ENCODE measurements at places on chromosomes 3 and 15. TPM values are rescaled to one million over a fixed set of nuclear protein-coding genes. Genes with fewer than 3 reads are reported as not detected.

The CCK gene
- 1.7 TPM for total RNA-seq

The ANKRD63 gene
- total RNA-seq: 0.40 TPM

The HPS3 gene
- 30.8 TPM for total RNA-seq

The SAMD7 gene
- total RNA-seq: not detected

The EXD1 gene
- 0.14 TPM for total RNA-seq

The MESP2 gene
- total RNA-seq: 0.52 TPM

The ARID3B gene
- total RNA-seq: 2.8 TPM
